ENCODE measurements at places on chromosomes 7 and 10.

- DNase-seq = no peak
Observed at GRCh38 chr10:132454296-132455198, 57.5 kb downstream of the PWWP2B start.

DNA sequence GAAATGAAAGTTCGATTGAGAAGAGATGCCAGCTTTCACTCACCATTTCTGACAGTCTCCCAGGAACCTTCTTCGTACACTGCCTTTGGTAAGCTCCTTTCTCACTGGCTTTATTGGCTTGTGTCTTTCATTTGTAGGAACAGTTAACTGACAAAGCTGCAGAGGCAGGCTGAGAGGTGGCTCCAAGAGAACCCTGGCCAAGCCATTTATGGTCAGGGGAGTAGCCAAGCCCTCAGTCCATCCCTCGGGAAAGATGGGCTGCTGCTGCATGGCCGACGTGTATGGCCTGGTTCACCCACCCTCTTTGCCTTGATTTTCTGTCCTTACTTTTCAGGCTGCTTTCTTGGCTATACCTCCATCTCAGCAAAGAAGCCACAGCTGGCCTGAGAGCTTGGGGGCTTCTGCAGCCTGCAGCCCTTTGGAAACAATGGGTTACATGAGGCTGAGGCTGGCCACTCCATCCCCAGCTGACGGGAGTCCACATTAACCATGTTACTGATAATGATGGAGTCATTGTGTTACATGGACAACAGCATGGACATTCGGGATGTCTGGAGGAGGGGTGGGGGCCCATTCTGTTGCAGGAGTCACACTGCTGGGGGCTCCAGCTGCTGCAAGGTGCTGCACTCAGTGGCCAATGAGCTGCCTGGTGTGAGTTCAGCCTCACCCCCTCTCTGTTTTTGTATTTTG lies at the start of gene OPALIN:
Gene OPALIN (minus strand): TSS at position 152 of the 690 bp plus-strand sequence. CDS start 106 bp downstream, at position 46.
- DNase-seq = no peak

DNA sequence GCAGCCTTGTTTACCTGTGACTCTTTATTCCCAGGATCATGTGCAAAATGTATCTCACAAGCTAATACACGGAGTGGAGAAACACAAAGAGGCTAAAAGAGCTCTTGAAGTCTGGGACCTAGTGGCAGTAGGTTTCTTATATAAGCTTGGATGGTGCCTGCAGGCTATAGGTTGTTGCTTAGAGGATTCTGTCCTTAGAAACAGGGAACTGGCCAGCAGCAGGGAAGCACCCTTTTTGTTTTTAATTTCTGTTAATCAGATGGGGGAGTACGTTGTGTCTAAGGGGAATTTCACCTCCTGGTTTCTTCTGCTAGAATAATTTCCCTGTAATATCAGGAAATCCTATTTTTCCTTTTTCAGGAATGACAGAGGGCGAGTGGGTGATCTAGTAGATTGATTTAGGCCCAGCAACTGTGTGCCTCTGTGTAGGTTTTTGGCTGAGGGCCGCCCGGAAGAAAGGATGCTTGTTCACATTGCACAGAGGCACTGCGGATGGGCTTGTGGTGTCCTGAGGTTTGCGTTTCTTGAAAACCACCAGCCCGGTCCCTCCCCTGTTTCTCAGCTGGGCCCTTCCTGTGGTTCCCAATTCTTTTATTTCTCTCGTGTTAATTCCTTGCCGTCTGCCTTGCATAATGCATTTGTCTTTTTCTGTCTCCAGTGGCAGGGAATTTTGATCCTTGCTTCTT lies 158.0 kb downstream of the CAMK1D start:
- DNase-seq = no peak

DNA sequence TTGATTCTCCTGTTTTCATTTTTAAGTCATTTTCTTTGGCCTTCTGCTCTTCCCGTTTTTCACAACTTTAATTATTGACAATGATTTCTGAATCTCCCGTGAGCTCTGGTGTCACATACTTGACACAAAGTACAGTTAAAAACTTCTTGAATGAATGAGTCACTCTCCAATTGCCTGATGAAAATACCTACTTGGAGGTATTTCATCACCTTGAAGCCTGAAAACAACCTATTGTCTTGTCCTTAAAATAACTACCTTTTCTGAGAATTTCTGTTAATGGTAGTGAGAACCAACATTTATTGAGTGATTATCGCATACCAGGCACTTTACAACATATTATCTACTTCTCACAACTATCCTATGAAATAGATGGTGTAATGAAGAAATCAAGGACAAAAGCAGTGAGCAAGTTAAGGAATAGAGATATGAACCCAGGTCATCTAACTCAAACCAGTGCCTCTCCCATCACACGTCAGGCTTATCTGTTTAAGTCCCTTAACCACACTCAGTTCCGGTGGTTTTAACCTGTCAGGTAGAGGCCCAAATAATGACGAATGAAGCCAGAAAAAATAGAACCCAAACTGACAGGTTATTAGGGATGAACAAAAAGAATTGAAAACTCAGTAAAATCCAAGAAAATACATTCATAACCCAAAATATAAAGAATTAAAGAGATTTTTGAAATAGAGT lies 11.6 kb downstream of the BET1 start:
- DNase-seq = no peak
